ENCODE measurements at places on chromosomes 16 and 17. TPM values are rescaled to one million over a fixed set of nuclear protein-coding genes. Genes with fewer than 3 reads are reported as not detected.

- H3K27ac ChIP-seq, result peak overlapping the region; percentile 77
- peak; percentile 16 for DNase-seq
- peaks cover 18% of the 10 kb centered on the region for H3K4me1 ChIP-seq
- peak overlapping the region; percentile 27 for H3K4me3 ChIP-seq
- no peaks in the 10 kb centered on the region for H3K36me3 ChIP-seq
- H3K27me3 ChIP-seq, result no peaks in the 10 kb centered on the region
These were observed 9.9 kb downstream of the HEXIM2 start for GRCh38 chr17:45171338-45172231.

- H3K27me3 ChIP-seq, result no peaks in the 10 kb centered on the region
- DNase-seq, result peak; percentile 40
- peak overlapping the region; percentile 88 for H3K4me3 ChIP-seq
- peak overlapping the region; percentile 94 for H3K27ac ChIP-seq
- H3K4me1 ChIP-seq, result peaks cover 68% of the 10 kb centered on the region
These were observed 2.7 kb downstream of the LDAF1 start for GRCh38 chr16:21161211-21161610.

Gene GPR142
- total RNA-seq, result not detected

DNA sequence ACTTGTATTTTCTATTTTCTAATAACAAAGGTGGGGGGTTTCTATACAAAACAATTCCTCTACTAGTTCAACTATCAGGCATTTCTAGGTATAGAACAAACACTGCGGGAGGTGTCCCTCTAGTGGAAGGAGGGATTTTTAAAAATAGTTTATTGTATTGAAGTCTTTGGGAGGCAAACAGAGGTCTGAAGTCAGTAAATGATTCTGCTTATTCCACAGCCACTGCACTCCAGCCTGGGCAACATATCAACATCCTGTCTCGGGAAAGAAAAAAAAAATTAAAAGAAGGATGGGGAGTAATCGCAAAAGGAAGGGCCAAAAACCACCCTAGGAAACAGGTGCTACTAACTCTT lies 648 bp upstream of the ERCC4 start:
- peaks cover 31% of the 10 kb centered on the region for H3K4me1 ChIP-seq
- H3K27ac ChIP-seq, result peak overlapping the region; percentile 84
- H3K36me3 ChIP-seq, result peaks cover 10% of the 10 kb centered on the region

GRCh38 chr16:26988186-26988585 lies 78.5 kb upstream of the C16orf82 start:
- no peaks in the 10 kb centered on the region for H3K27me3 ChIP-seq
- H3K36me3 ChIP-seq, result no peaks in the 10 kb centered on the region
- no peak overlapping the region for H3K27ac ChIP-seq
- H3K4me1 ChIP-seq, result no peaks in the 10 kb centered on the region
- no peak for DNase-seq

Gene ZFP3
- 14.5 TPM for total RNA-seq

DNA sequence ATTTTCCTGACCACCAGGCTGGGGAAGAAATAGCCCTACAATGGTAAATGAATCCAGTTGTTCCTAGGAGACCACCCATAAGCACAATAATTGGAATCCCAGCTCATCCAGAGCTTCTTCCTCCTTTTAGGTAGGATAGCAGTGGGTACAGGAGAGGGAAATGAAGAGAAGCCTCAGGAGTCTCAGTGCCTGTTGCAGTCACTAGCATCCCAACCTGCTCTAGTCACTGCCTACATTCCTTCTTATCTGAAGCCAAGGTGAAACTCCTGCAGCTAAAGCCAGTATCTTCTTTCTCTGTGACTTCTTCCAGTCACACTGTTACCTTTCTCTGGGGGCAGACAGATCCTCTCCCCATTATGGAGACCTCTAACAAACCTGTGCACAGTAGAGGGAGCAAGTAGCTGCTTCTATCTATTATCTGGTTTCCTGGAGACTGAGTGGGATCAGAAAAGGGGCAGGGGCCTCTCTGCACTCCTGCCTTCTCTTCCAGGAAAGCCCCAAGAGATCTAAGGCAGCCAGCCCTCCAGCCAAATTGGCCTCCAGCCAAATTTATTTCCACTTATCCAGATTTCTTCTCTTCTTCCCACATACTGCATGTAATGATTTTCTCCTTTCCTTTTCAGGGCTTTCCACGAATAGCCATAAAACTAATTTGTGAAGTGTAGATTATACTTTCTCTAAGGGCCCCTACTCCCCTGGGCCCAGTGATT lies 85.5 kb downstream of the SSH2 start:
- no peak for DNase-seq
- no peaks in the 10 kb centered on the region for H3K27me3 ChIP-seq
- peaks cover 13% of the 10 kb centered on the region for H3K4me1 ChIP-seq
- H3K4me3 ChIP-seq, result no peak overlapping the region

Gene CLEC18A
- total RNA-seq, result not detected

Gene PYDC1
- not detected for total RNA-seq

Gene GFER
- 23.5 TPM for total RNA-seq

- H3K27me3 ChIP-seq, result no peaks in the 10 kb centered on the region
- no peaks in the 10 kb centered on the region for H3K4me1 ChIP-seq
- no peak for DNase-seq
- H3K27ac ChIP-seq, result no peak overlapping the region
- H3K36me3 ChIP-seq, result no peaks in the 10 kb centered on the region
- no peak overlapping the region for H3K4me3 ChIP-seq
These were observed 1628.6 kb downstream of the CDH8 start for GRCh38 chr16:60407606-60408005.

GRCh38 chr17:57004944-57005579 lies 27.1 kb downstream of the SCPEP1 start:
- DNase-seq, result no peak
- H3K27me3 ChIP-seq, result no peaks in the 10 kb centered on the region
- H3K4me1 ChIP-seq, result no peaks in the 10 kb centered on the region
- peaks cover 72% of the 10 kb centered on the region for H3K36me3 ChIP-seq

Gene KREMEN2
- total RNA-seq, result not detected

Gene PIK3R5
- total RNA-seq, result 1.8 TPM

DNA sequence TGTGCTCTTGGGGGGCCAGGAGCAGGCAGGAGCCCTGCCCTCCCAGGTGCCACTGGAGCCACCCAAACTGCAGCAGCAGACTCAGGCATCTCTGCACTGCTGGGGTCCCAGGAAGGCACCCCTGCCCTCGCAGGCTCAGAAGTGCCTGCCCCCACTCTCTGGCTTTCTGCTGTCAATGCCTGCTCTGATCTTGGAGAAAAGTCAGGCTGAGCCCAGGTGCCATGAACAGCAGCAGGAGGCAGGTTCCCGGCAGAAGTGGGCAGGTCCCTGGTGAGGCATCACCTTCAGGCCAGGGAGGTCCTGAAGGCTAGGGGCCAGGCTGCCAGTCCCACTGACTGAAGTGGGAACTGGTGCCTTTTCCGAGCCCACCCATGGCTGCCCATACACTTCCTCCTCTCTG lies 106.5 kb downstream of the MGAT5B start:
- no peaks in the 10 kb centered on the region for H3K4me1 ChIP-seq
- H3K27me3 ChIP-seq, result peaks cover 11% of the 10 kb centered on the region
- no peak overlapping the region for H3K27ac ChIP-seq
- DNase-seq, result no peak

DNA sequence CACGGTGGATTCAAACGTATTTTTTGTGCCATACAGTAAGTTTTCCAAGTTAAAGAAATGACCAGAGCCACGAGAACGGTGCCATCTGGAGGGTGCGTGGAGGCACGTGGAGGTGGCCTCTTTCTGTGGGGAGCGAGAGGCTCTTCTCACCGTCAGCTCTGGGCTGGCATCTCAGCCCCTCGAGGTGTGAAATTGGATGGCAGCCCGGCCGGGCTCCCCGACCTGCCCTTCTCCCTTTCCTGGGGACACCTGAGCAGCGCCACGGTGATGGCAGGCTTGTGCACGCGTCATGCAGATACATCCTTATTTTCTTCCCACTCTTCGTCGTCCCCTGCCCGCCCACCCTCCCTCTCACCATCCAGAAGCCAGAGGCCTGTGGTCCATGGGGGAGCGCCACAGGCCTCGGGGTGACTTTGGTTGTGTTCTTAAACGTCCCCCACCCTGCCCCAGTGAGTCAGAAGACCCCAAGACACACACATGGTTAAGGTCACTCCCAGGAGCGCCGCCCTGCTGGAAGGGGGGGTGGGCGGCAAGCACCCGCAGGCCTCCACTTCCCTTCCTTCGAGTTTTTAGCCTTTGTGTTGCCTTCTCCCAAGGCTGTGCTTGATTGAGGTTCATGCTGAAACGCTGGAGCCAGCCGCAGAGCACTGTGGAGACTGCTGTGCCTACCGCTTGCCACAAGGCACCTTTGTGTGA lies 109.4 kb downstream of the BANP start:
- H3K27ac ChIP-seq, result no peak overlapping the region
- no peaks in the 10 kb centered on the region for H3K27me3 ChIP-seq
- peaks cover 5% of the 10 kb centered on the region for H3K4me1 ChIP-seq
- H3K36me3 ChIP-seq, result no peaks in the 10 kb centered on the region

DNA sequence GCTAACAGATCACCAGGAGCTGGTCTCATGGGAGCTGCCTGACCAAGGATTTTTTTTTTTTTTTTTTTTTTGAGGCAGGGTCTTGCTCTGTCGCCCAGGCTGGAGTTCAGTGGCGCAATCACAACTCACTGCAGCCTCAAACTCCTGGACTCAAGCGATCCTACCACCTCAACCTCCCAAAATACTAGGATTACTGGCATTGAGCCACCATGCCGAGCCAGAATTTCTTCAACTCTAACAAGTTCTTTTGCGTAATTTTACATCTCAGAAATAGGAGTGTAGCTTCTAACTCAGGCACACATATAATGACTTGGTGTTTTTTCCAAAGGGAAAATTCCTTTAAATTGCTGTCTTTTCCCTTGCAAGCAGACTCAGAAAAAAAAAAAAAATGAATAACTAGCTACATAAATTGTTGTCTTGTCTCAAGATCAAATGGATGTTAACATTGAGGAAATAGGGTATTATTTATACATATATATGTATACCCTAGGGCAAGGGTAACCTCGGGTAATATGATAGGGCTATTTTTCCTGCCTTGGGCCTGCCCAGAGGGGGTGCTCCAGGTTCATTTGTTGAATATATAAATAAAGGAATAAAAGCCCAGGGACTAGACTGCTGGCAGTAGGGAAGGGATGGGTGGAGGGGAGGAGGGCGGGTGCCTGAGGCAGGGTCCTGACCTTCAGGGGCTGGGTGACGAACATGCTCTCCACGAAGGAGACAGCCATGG lies 42.8 kb upstream of the GCSH start:
- no peak overlapping the region for H3K27ac ChIP-seq
- no peaks in the 10 kb centered on the region for H3K4me1 ChIP-seq
- no peaks in the 10 kb centered on the region for H3K27me3 ChIP-seq
- H3K36me3 ChIP-seq, result no peaks in the 10 kb centered on the region
- DNase-seq, result no peak
- no peak overlapping the region for H3K4me3 ChIP-seq

GRCh38 chr16:31260136-31260931 lies 559 bp downstream of the ITGAM start:
- H3K27ac ChIP-seq, result no peak overlapping the region
- H3K36me3 ChIP-seq, result no peaks in the 10 kb centered on the region
- no peaks in the 10 kb centered on the region for H3K27me3 ChIP-seq
- H3K4me1 ChIP-seq, result no peaks in the 10 kb centered on the region
- H3K4me3 ChIP-seq, result peak overlapping the region; percentile 31

DNA sequence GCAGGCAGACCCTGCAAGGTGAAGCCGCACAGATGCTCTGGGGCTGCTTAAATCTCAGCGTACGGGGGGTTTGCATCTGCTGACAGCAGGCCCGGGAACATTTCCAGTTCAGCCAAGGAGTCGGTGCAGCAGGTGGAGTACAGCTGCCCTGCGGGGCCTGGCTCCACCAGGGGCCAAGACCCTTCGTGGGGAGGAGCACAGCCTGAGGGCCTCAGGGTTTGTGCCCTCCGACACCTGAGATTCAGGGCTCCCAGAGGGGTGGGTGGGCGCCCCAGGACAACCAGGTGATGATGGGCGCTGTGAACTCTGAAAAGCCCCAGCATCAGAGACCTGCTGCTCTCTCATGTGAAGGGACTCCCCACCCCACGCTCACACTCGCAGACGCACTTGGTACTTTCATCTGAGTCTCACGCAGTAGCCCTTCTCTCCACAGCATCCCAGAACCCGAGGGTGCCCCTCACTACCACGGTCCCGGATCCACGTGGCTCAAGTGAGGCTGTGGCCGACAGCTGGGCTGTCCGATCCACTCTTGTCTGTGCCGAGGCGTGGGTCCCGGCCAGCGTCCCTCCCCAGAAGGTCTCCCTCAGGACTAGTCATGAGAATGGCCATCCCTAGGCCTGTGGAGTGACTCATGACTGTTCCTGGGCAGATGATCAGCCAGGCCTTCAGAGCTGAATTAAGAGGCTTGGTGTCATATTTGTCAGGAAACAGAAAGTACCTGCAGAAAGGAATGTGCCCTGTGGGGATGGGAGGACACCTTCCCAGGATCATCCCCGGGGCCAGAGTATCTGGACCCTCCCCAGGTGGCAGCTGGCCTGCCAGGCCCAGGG lies 29.6 kb downstream of the ACSF3 start:
- H3K27ac ChIP-seq, result no peak overlapping the region
- H3K27me3 ChIP-seq, result no peaks in the 10 kb centered on the region
- no peak overlapping the region for H3K4me3 ChIP-seq
- no peaks in the 10 kb centered on the region for H3K4me1 ChIP-seq
- peaks cover 50% of the 10 kb centered on the region for H3K36me3 ChIP-seq

- H3K4me1 ChIP-seq, result peaks cover 29% of the 10 kb centered on the region
- no peaks in the 10 kb centered on the region for H3K36me3 ChIP-seq
- no peak overlapping the region for H3K4me3 ChIP-seq
- H3K27me3 ChIP-seq, result no peaks in the 10 kb centered on the region
These were observed 193.7 kb upstream of the TBX2 start for GRCh38 chr17:61205931-61206330.

Gene KRTAP4-9
- total RNA-seq, result not detected

GRCh38 chr16:75273054-75273925 lies 21.9 kb upstream of the BCAR1 start:
- H3K4me1 ChIP-seq, result no peaks in the 10 kb centered on the region
- H3K36me3 ChIP-seq, result no peaks in the 10 kb centered on the region
- DNase-seq, result no peak

- peaks cover 89% of the 10 kb centered on the region for H3K4me1 ChIP-seq
- H3K36me3 ChIP-seq, result no peaks in the 10 kb centered on the region
- peak within 1 kb of the TSS; percentile 66 for H3K4me3 ChIP-seq
- DNase-seq, result peak; percentile 48
- no peaks in the 10 kb centered on the region for H3K27me3 ChIP-seq
These were observed at the start of gene RARA for GRCh38 chr17:40309031-40309948. TSS of gene RARA (plus strand) at chr17:40309180. CDS start at chr17:40331219, 22,039 bp downstream.

DNA sequence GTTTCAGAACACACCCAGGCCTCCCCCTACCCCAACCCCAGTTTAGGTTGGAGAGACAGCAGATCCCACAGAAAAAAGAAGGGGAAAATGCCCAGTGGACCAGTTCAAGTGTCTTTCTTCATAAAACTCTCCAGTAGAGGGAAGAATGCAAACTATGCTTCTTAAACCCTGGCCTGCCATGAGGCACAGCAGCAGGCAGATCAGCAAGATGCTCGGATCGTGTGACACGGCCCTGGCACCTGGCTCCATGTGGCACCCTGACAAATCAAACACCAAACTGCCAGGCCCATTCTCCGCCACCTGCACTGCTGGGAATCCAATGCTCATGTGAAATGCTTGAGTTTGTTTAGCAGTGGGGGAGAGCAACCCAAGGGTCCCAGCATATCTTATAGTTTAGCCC lies 166.8 kb downstream of the SOX9 start:
- H3K4me1 ChIP-seq, result no peaks in the 10 kb centered on the region
- H3K27me3 ChIP-seq, result no peaks in the 10 kb centered on the region
- no peak for DNase-seq
- H3K4me3 ChIP-seq, result no peak overlapping the region
- H3K36me3 ChIP-seq, result no peaks in the 10 kb centered on the region
- H3K27ac ChIP-seq, result no peak overlapping the region

- peaks cover 3% of the 10 kb centered on the region for H3K36me3 ChIP-seq
- no peak for DNase-seq
These were observed 84.4 kb downstream of the VMP1 start for GRCh38 chr17:59791603-59792457.

Data from heart left ventricle (tissue), 16 donors.